ENCODE measurements at places on chromosomes 7 and 10. TPM values are rescaled to one million over a fixed set of nuclear protein-coding genes. Genes with fewer than 3 reads are reported as not detected.

CCDC172 gene
- total RNA-seq, result not detected

LRRC61 gene
- 0.39 TPM for total RNA-seq

CHAT gene
- total RNA-seq, result not detected

CNPY1 gene
- total RNA-seq, result not detected

FERD3L gene
- not detected for total RNA-seq

ERVW-1 gene
- not detected for total RNA-seq

NPSR1 gene
- total RNA-seq, result not detected
